AG10803 (cell line): ENCODE measurements at places on chromosomes 4 and X.

GRCh38 chrX:69117876-69118526, 47.3 kb downstream of the PJA1 start:
- DNase-seq: no peak

GRCh38 chrX:67781132-67781531, 237.3 kb downstream of the AR start:
- no peak for DNase-seq

- no peak for DNase-seq
Measured at GRCh38 chr4:41332510-41333054, 75.9 kb downstream of the UCHL1 start.

DNA sequence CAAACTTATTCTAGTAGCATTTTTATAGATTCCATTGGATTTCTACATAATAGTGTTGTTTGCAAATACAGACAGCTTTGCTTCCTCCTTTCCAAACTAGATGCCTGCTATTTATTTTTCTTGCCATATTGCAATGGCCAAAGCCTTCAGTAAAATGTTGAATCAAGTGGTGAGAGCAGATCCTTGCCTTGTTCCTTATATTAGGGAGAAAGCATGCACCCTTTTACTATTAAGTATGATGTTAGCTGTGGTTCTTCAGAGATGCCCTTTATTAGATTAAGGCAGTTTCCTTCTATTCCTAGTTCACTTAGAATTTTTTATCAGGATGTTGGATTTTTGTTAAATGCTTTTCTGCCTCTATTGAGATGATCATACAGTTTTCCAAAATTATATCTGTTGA, 233.7 kb downstream of the CBR4 start:
- DNase-seq: no peak

- no peak for DNase-seq
Measured at GRCh38 chrX:15165832-15166231, 104.1 kb downstream of the ASB9 start.
